ENCODE measurements at places on chromosomes 5 and 9.

GRCh38 chr9:127779136-127779981 lies 893 bp upstream of the SH2D3C start:
- no peak for DNase-seq

- DNase-seq, result no peak
Measured at GRCh38 chr5:68114378-68115040, 101.0 kb upstream of the PIK3R1 start.

DNA sequence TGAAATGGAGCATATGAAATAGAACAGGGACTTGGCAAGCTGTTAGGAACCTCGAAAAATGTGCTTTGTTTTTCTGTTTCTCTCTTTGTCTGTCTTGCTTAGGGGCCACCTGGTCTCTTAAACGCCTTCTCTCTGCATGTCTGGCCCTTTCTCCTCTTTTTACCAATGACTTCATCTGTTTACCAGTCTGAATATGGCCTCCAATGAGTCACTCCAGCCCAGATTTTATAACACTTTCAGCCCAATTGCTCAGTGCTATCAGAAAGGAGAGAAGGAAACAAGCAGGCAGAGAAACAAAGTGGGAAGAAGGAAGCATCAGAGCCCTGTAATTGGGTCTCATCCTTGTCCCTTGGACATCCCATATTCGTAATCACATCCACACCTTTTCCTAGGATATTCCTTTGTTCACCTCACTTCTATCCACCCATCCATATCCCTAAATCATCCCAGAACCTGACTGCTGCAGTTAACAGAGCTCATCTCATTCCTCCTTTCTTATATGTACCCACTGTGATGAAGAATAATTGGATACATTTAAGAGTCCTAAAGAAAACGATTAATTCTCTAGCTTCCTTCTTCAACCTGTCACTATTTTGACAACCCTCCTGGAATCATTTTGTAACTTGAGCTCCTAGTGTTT lies 151.8 kb upstream of the GPR151 start:
- no peak for DNase-seq

GRCh38 chr5:53069626-53070025 lies 39.9 kb downstream of the MOCS2 start:
- DNase-seq, result no peak

- no peak for DNase-seq
Measured at GRCh38 chr9:137149942-137150616, 11.1 kb downstream of the GRIN1 start.

DNA sequence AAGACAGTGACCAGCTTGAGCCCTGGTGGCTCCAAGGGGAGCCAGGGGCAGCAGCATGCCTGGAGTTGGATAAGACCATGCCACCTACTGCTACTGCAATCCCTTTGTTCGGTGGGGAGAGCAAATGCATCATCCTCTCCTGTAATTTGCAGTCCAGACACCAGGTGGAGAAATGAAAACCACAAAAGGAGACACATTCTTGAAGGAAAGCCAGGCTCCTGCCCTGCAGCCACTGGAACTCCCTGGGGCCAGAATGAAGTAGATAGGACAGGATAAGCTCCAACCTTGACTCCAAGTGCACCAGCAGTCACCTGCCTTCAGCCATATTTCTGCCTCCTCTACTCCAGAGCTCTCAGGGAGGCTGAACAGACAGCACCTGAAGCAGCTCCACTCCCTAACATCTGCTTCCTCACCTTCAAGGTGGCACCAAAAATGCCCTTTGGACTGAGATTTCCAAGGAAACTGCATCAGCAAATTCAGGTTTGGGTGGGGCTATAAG lies 65.1 kb upstream of the IQGAP2 start:
- DNase-seq, result no peak

GRCh38 chr9:21473236-21473635 lies 8.9 kb downstream of the IFNE start:
- no peak for DNase-seq

- DNase-seq, result no peak
Measured at GRCh38 chr5:65326922-65327321, 154.8 kb downstream of the ADAMTS6 start.

- no peak for DNase-seq
Measured at GRCh38 chr9:122978601-122979000, 37.8 kb downstream of the RABGAP1 start.

GRCh38 chr5:134840811-134841210 lies 5.0 kb upstream of the C5orf24 start:
- no peak for DNase-seq

- no peak for DNase-seq
Measured at GRCh38 chr9:115930472-115930871, 223.1 kb upstream of the PAPPA start.

DNA sequence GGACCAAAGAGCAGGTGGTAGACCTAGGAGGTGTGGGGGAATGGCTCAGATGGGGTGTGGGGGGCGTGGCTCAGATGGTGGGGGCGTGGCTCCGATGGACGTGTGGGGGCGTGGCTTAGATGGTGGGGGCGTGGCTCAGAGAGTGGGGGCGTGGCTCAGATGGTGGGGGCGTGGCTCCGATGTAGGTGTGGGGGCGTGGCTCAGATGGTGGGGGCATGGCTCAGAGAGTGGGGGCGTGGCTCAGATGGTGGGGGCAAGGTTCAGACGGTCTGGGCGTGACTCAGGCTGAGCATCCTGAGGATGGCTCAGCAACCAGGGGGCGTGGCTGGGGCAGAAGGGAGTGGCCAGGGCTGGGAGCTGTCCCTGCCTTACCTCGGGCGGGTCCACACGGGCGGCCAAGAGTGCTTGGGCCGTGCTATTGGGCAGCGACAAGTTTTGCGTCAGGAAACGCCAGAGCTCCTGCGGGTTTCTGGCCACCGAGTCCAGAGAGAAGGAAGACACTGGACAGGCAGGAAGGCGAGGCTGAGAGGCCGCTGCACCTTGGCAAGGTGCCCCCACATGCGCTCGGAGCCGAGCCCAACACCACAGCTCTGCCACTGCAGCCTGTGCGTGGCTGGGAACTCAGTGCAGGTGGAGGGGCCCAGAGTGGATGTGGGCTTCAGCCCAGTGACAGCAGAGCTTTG lies 5.9 kb downstream of the ABCA2 start:
- DNase-seq, result no peak

DNA sequence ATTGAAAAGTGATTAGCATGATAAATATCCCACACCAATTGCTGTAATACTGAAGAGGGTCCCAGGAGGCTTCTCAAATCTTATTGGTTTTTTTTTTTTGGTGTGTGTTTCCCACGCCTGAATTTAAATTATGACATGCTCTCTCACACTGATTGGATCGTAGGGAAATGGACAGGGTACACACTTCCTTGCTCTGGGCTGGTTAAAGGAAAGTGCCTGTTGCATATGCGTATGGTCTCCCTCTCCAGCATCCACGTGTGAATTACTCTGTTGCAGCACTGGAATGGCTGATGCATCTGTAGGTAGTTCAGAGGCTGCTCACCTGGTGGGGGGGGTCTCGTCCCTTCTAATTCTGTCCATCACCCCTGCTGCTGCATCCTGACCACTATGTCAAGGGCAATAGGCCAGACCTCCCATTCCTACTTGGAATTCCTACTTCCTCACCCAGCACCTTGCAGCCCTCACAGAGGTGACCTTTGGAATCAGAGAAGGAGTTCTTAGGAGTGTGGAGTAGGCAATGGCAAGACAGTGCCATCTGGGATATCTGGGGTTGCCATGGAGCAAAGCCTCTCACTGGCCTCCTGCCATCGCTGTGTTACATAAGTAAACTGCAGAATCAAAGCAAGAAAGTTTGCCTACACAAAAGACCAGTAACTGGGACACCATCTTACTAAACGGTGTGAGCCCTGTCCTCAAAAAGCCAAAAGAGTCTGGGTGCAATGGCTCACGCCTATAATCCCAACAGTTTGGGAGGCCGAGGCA lies 71.4 kb upstream of the FBXW11 start:
- no peak for DNase-seq

DNA sequence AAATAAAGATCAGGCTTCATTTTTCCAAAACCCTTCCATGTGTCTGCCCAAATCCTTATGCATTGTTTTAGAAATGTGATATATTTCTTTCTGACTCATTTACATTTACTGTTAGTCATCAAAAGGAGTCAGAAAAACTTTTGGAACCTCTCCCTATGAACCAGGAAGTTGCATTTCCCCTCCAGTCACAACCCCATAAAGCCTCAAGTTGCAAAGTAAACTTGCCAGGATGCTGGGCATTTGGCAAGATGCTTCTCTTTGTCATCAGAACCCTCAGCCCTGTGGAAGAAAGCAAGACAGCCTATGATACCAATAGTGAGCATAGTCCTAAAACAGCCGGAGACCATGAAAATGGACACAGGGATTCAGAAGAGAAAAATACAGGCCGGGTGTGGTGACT lies 84.2 kb downstream of the MUSK start:
- no peak for DNase-seq

- DNase-seq, result no peak
Measured at GRCh38 chr5:109998208-109998607, 308.5 kb downstream of the MAN2A1 start.

DNA sequence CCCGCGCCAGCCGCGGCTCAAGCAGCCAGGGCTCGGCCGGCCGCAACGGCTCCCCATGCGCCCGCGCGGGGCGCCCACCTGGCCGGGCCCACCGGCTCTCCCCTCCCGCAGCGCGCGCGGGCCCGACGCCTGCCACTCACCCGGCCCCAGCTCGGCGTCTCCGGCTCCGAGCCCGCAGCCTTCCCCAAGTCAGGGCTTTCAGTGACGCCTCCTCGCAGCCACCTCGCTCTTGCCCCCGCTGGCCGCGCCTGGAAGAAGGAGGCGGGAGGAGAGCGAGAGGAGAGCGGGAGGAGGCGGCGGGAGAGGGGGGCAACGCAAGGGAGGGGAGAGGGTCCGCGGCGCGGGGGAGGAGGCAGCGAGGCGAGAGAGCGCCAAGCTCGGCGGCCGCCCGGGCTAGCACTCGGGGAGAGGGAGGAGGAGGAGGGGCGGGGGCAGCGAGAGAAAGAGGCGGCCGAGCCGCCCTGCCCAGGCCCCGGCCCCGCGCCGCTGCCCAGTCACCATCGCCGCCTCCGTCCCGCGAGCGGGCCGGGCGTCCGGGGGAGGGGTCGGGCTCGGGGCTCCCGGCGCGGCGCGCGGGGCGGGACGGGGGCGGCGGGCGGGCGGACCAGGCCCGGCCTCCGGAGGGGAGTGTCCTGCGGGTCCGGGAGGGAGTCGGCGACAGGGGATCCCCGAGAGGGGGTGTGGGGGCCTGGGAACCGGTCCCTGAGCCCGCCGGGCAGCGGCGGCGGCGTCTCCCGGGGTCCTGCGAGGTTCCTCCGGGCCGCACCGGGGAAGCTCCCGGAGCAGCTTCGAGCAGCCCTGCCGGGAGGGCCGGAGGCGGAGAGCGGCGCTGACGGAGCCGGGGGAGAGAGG lies at the start of gene LHFPL2:
TSS of gene LHFPL2 (minus strand) at position 414 of the 852 bp plus-strand sequence. CDS start 138,559 bp downstream, outside the sequence.
- no peak for DNase-seq

DNA sequence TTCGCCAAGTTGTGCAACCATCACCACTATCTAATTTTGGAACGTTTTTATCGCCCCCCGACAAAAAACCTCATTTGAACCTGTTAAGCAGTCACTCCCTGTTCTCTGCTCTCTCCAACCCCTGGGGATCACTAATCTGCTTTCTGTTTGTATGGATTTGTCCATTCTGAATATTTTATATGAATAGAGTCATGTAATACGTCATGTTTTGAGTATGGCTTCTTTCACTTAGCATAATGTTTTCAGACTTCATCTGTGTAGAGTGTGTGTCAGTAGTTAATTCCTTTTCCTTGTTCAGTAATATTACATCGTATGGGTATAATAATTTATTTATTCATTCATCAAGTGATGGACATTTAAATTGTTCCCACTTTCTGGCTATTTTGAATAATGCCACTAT lies 232.2 kb downstream of the SMARCA2 start:
- no peak for DNase-seq

GRCh38 chr9:97313243-97313642 lies 5.8 kb downstream of the CCDC180 start:
- DNase-seq, result no peak

GRCh38 chr5:120293796-120294195 lies 170.3 kb upstream of the PRR16 start:
- DNase-seq, result no peak

DNA sequence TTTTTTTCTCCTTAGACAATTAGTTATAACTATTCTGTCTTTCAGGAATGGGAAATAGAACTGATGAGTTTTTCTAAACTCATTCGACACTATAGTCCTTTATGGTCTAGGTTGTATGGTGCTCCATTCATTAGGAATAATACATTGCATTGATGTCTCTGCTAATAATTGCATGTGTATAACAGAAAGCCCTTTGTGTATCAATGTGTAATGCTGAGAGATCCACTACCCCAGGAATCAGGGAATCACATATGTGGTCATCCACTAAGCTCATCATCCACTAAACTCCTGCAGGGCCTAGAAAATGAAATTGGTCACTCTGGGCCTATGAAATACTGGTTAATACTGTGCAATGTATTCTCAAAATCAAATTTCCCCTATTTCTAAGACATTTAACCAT lies 242.0 kb upstream of the CDH18 start:
- DNase-seq, result no peak

DNA sequence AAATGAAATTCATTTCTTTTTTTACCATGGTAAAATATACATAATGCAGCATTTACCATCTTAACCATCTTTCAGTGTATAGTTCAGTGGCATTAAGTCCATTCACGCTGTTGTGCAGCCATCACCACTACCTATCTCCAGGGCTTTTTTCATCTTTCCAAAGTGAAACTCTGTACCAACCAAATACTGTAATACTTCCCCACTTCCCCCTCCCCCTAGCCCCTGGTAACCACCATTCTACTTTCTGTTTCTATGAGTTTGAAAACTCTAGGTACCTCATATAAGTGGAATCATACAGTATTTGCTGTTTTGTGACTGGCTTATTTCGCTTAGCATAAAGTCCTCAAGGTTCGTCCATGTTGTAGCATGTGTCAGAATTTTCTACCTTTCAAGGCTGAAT lies 23.4 kb downstream of the SPAAR start:
- no peak for DNase-seq
